ENCODE measurements at places on chromosomes 5 and 9.

- no peak for DNase-seq
These were observed 14.9 kb downstream of the FAM151B start for GRCh38 chr5:80502800-80503199.

GRCh38 chr9:122179690-122180074, 20.0 kb downstream of the MORN5 start:
- DNase-seq: no peak

GRCh38 chr9:34985311-34985899, 4.1 kb upstream of the DNAJB5 start:
- no peak for DNase-seq

- no peak for DNase-seq
These were observed 104.4 kb downstream of the CETN3 start for GRCh38 chr5:90305041-90305720.

DNA sequence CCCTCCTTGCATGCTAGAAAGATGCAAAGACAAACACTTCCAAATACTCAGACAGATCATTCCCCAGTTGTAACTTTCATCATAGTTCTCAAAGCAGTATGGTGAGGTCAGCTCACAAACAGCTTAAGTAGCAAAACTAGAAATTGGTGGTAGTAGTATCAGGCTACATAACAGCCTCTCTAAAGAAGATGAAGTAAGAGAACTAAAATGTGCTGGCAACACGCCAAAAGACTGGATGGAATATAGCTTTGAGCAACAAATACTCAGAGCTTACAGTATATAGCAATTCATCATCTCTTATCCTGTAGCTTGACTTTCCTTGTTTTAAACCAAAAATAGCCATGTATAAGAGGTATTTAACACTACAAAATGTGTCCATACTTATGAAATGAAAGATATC, 7.5 kb downstream of the PFDN1 start:
- DNase-seq: no peak

DNA sequence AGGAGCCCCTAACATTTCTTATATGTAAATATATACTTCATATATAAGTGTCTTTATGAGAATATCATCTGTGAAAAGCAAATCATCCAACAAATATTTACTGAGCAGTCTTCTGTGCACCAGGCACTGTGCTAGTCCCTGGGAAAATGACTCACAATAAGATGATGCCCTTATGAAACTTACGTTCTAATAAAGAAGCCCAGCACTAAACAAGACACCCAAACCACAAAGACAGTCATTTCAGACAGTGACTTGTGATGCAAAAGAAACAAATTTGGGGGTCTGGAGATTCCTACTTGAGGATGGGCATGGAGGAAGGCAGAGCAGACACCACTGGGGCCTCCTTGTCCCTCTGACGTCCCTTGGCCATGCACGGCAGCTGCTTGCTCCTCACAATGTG, 30.6 kb upstream of the PPP1R2B start:
- DNase-seq: no peak

- DNase-seq: no peak
These were observed 132.0 kb downstream of the LIFR start for GRCh38 chr5:38424148-38425060.

DNA sequence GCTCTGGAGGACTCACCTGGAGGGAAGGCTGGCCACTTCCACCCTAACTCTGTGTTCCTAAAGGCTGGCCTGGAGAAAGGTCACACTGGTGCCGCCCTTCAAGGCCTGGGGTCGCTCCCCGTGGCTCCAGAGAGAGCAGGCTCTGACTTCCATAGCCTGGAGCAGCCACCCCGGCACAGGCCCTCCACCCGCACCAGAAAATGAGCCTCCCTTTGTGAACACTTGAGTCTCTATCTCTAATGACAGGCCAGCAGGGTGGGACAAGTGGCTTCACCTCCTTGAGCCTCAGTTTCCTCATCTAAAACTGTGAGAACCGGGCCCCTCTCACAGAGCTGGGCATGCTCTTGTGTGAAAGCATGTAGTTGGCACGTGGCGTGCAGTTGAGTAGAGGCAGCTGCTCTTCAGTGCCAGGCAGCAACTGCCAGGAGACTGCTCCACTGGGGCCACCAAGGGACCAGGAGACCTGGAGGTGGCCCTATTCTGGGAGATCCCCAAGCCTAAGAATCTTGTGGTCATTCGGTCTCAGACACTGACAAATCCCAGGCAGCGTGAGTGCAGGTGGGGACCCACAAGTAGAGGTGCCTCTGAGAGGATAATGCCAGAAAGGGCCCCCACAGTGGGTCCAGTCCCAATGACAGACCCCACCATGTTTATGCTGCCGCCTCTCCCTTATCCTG, 56.7 kb upstream of the GARNL3 start:
- DNase-seq: no peak

- no peak for DNase-seq
These were observed 11.0 kb downstream of the SKP2 start for GRCh38 chr5:36162810-36163486.

DNA sequence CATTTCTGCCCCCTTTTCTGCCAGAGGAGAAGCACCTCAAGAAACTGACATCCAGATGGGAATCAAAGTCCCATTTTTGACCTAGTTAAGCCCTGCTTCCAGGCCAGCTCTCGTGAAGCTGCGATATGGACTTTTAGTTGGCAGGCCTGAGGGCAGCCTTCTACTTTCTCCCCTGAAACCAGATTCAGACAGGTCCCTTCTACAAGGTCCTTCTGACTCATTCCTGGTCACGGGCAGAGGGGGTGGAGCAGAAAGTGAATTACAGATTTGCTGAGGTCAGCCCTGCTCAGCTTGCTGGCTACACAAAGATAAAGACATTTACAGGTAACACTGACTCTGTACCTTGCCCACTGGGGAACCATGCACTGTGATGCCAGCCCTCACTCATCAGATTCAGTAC, 52.8 kb upstream of the TUT7 start:
- DNase-seq: no peak

DNA sequence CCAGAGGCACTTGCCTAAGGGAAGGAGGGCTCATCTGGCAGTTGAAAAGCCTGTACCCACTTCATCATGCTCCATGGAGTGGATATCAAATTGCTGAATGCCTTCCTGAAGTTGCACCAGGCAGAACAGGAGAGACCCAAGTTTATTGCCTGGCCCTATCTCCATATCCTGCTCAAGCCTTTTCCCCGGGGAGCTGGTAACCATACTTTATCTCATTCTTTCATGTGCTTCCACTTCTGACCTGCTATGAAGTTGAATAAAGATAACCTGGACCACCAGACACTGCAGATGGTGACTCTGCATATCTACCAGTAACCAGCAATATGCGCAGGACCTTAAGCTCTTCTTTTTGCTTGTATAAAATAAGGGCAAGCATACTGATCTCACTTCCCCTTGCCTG, 1397.5 kb upstream of the CDH6 start:
- DNase-seq: no peak

DNA sequence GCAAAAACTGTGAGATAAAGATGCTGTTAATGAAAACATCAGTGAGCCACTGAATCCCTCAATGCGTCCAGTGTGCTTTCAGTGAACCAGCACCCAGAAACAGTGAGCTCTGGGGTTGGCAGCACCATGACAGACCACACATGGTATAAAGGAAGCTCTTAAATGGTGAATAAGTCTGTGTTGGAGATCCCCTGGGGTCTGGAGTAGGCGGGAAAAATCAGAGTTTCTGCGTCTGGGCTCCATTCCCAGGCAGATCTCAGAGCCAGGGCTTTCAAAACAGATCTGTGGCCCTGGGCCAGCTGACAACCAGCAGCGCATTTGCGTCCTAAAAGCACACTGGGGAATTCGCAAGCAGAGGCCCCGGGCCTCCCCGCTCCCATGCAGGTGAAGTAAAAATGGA, 233.5 kb downstream of the FRMD3 start:
- DNase-seq: no peak

DNA sequence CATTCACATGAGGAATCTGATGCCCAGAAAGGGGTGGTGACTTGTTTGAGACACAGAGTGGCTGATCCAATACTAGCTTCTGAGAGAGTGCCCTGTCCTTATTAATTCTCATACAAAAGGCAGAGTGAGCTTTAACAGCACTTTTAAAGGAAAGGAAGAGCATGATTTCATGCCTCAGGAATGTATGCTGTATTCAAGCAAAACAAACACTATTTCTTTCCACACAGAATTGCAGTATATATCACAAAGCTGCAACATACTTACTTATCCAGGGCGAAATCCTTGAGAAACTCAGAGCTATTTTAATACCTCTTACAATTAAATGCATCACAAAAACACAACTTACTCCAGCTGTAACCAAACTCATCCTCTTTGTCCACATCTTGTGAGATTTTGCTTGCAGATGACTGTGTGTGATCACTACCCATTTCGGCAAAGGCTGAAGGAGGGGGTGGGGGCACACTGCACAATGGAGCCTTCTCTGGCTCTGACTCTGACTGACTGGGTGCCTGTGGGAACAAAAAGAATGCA, 139.8 kb downstream of the MPDZ start:
- no peak for DNase-seq

DNA sequence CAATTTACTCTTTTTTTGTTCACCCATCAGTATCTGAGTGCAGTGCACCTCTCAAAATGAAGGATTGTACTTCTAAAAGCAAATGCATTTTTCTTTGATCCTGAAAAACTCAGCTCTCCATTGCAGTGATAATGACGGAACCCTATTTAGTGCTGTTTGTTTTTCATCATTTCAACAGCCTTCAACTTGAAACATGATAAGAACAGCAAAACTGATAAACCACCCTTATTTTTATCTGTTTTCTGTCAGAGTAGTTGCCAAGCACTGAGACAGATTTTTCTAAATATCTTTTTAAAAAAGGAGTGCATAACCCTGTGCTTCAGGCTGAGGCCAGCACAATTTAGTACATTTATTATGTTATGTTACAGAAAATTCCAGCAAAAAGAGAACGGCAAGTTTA, 549.8 kb upstream of the DMAC1 start:
- no peak for DNase-seq

GRCh38 chr5:131355971-131356528, 92.2 kb downstream of the CDC42SE2 start:
- DNase-seq: no peak

GRCh38 chr5:52119768-52120167, 667.9 kb upstream of the ITGA1 start:
- no peak for DNase-seq
